ENCODE measurements at places on chromosomes 1 and 21.
A peak's percentile ranks its signal among the peaks of the same experiment; 100 is the strongest.

GRCh38 chr1:87450615-87451209 lies 122.0 kb downstream of the LMO4 start:
- H3K27me3 ChIP-seq = no peaks in the 10 kb centered on the region
- H3K36me3 ChIP-seq = peaks cover 7% of the 10 kb centered on the region
- peak overlapping the region; percentile 68 for H3K4me3 ChIP-seq
- H3K4me1 ChIP-seq = peaks cover 35% of the 10 kb centered on the region
- peak overlapping the region; percentile 89 for H3K27ac ChIP-seq
- no peak for ATAC-seq

DNA sequence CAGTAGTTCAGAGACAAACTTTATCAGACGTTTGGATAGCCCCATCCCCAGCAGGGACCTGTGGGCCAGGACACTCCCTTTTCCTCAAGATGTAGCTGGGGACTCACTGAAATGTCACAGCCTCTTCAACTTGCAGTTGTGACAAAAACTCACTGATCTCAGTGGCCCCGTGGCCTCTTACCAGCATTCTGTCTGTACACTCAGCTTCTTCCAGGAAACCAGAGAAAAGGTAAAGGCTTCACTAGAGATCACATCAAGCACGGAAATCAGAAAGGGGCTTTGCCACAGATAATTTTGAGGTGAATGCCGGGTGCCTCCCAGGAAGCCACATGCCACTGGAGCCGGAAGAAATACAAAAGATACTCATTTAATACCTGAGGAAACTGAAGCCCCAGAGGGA lies 122.2 kb downstream of the CCDC185 start:
- H3K27me3 ChIP-seq = peaks cover 50% of the 10 kb centered on the region
- ATAC-seq = no peak
- no peaks in the 10 kb centered on the region for H3K36me3 ChIP-seq
- no peaks in the 10 kb centered on the region for H3K4me1 ChIP-seq
- H3K4me3 ChIP-seq = no peak overlapping the region

GRCh38 chr1:42282024-42282579 lies 52.9 kb downstream of the FOXJ3 start:
- peaks cover 17% of the 10 kb centered on the region for H3K36me3 ChIP-seq
- H3K27me3 ChIP-seq = no peaks in the 10 kb centered on the region
- H3K27ac ChIP-seq = no peak overlapping the region
- no peak overlapping the region for H3K4me3 ChIP-seq

- H3K27me3 ChIP-seq = no peaks in the 10 kb centered on the region
- no peak overlapping the region for H3K4me3 ChIP-seq
- H3K36me3 ChIP-seq = no peaks in the 10 kb centered on the region
Observed at GRCh38 chr21:28148400-28149064, 844.1 kb downstream of the LTN1 start.

DNA sequence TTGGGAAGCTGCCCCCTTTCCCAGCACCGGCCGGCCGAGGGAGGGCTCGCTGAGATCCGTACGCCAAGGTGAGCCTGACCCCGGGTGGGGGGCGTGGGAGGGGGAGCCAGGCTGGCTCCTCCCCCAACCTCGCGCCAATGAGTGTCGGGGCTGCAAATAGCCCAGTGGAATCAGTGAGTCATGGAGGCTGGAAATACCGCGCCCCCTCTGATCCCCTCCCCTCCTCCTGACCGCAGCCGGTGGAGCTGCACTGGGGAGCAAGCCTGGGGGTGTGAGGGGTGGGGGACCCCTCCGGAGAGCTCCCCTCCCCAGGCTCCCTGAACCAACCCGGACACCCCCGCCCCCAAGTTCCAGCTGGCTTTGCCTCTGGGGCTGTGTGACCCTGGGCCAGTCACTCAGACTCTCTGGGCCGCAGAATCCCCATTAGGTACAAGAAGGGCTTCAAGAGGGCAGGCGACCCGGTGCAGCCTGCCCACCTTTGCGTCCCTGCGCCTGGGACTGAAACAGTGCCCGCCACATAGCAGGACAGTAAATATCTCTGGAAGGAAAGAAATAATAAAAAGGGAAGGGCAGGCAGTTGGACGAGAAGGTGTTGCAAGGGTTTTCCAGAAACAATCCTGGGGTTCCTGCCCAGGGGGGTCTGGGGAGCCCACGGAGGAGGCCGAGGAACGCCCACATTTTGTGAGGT lies 4.5 kb downstream of the HSPB7 start:
- peak; percentile 53 for ATAC-seq
- peaks cover 13% of the 10 kb centered on the region for H3K27me3 ChIP-seq
- H3K4me1 ChIP-seq = peaks cover 46% of the 10 kb centered on the region

- ATAC-seq = no peak
- peak overlapping the region; percentile 98 for H3K27ac ChIP-seq
- no peak overlapping the region for H3K4me3 ChIP-seq
- no peaks in the 10 kb centered on the region for H3K27me3 ChIP-seq
- no peaks in the 10 kb centered on the region for H3K36me3 ChIP-seq
Observed at GRCh38 chr1:25017436-25018109, 87.5 kb upstream of the RUNX3 start.

- H3K36me3 ChIP-seq = peaks cover 45% of the 10 kb centered on the region
- peak overlapping the region; percentile 91 for H3K4me3 ChIP-seq
Observed at GRCh38 chr21:25560891-25561290, 46.4 kb downstream of the MRPL39 start.

GRCh38 chr21:35020436-35020835 lies 28.7 kb downstream of the RUNX1 start:
- H3K27ac ChIP-seq = peak overlapping the region; percentile 75
- peak; percentile 91 for ATAC-seq
- H3K27me3 ChIP-seq = no peaks in the 10 kb centered on the region
- peaks cover 75% of the 10 kb centered on the region for H3K4me1 ChIP-seq
- peaks cover 43% of the 10 kb centered on the region for H3K36me3 ChIP-seq

GRCh38 chr1:47469910-47470309 lies 32.1 kb downstream of the FOXD2 start:
- H3K36me3 ChIP-seq = no peaks in the 10 kb centered on the region
- H3K4me1 ChIP-seq = no peaks in the 10 kb centered on the region
- H3K27ac ChIP-seq = no peak overlapping the region
- H3K27me3 ChIP-seq = peaks cover 8% of the 10 kb centered on the region
- no peak overlapping the region for H3K4me3 ChIP-seq
- no peak for ATAC-seq
